A549 treated with ZK216348 at 1 μM for 4 hours (cell line): ENCODE measurements at places on chromosomes 12 and 14. TPM values are rescaled to one million over a fixed set of nuclear protein-coding genes. Genes with fewer than 3 reads are reported as not detected.

The PLBD1 gene
- total RNA-seq = 4.1 to 6.1 TPM (median 5.3 TPM) in 5 replicates

The OR4K5 gene
- not detected in 5 replicates for total RNA-seq

The MAP1LC3B2 gene
- total RNA-seq = 0.91 to 1.7 TPM (median 1.1 TPM) in 5 replicates

The NANOG gene
- not detected in 5 replicates for total RNA-seq

The TC2N gene
- total RNA-seq = 0.51 to 0.85 TPM (median 0.84 TPM) in 5 replicates
